ENCODE measurements at places on chromosomes 3 and 15.

DNA sequence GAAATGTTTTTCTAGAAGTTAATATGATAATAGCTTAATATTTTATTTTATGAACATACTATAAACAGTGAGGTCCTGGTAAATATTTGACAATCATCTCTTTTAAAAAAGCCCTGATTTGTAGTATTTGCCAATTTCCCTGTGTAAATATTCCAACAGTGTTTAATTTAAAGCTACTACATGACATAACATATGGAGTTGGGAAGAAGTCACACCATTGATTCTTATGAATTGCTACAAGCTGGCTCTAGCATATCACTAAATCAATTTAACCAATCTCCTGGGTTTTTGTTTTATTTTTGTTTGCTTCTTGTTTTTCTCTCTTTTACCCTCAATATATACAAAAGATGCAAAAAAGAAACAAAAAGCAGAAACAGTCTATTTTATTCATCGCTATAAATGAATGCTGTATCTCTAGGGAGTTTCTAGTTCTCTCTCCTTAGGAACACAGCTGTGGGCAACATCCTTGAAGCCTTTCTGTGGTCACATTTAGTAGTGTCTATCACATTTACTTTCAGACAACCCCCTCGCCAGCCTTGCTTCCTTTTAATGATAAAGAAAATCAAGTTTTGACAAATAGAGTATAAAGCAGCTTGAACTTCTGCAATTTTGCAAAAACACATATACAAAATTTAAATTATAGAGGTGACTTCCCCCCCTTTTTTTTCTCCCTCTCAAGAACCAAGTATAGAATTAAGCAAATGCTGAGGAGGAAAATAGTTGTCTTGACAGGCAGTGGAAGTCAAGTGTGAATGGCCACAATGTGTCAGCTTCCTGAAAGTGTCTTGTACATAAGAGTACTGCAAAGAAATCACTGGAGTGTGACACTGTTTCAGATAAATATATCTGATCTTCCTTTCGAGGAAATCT, 21.4 kb downstream of the CCR1 start:
- ATAC-seq = peak; percentile 95

DNA sequence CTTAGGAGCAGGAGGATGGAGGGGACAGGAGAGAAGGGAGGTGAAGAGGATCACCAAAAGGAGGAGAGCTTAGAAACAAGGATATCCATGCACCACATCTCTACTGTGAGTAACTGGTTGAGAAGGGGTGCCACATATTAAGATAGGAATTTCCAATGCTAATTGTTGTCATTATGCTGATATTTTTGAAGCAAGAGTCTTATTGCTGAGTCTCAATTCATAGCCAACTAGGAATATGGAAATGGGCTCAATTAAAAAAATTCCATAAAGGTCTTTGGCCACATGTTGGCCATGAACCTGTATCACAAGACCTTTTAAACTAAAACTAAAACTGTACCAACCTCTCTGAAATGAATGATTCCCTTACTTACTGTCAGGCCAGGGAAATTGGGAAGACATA, 642.6 kb downstream of the MAGI1 start:
- no peak for ATAC-seq

DNA sequence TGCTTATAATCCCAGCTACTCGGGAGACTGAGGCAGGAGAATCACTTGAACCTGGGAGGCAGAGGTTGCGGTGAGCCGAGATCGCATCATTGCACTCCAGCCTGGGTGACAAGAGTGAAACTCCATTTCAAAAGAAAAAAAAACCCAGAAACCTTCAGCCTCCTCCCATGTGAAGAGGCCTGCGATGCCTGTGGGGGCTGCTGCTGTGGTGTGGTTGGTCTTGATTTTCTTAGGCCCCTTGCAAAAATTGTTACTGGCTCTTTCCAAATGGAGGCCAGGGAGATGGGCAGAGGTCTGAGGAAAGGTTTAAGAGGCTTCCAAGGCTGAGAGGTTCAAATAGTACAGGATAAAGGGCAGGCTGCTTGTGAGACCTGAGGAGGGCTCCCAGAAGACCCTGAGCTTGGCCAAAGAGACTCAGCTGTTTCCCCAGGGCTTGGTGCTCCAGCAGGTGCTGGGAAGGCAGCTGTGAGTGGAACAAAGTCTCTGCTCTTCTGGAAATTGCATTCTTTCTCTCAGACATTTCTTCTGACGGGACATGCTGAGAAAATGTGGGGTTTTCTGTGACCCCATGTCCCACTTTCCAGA, 18.4 kb downstream of the GCSAM start:
- peak; percentile 61 for ATAC-seq

GRCh38 chr3:109784285-109784684, 446.9 kb upstream of the DPPA4 start:
- no peak for ATAC-seq

GRCh38 chr3:62942764-62943163, 67.5 kb upstream of the CADPS start:
- ATAC-seq = no peak

- ATAC-seq = no peak
Observed at GRCh38 chr3:183202004-183202722, 39.6 kb upstream of the LAMP3 start.

DNA sequence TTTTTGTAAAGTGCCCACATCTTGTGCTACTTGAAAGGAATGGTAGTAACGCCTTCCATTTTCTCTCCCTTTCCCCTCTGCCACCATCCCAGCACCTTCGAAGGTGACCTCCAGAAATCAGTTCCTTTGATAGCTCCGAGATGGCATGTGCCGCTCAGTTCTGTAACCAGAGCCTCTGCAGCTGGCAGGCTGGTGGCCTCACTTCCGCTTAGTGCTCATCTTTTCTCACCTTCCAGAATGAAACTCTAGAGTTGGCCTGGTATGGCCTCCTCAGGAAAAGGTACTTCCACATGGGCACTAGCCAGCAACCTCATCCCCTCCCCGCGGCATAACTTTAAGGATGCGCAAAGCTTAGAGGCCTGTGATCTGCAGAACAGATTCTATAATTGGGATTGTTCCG, 38.8 kb downstream of the ETV5 start:
- no peak for ATAC-seq

- peak; percentile 36 for ATAC-seq
Observed at GRCh38 chr3:84547971-84548970, 410.5 kb upstream of the CADM2 start.

GRCh38 chr3:187967993-187968392, 186.0 kb upstream of the LPP start:
- ATAC-seq = no peak
